Activated T-cell treated with anti-CD3 and anti-CD28 coated beads for 24 hours (primary cell): ENCODE measurements at places on chromosomes 16 and 17.

GRCh38 chr17:16875662-16876061, 96.3 kb downstream of the TNFRSF13B start:
- no peak for DNase-seq

GRCh38 chr17:15999974-16000827, 577 bp downstream of the TTC19 start:
- DNase-seq: no peak

- no peak for DNase-seq
Measured at GRCh38 chr16:50198802-50199403, 45.8 kb downstream of the TENT4B start.

- DNase-seq: no peak
Measured at GRCh38 chr17:77675816-77676215, 282.7 kb upstream of the TNRC6C start.

GRCh38 chr17:59561042-59561441, 4.4 kb upstream of the DHX40 start:
- DNase-seq: no peak

- no peak for DNase-seq
Measured at GRCh38 chr17:57004944-57005579, 27.1 kb downstream of the SCPEP1 start.

DNA sequence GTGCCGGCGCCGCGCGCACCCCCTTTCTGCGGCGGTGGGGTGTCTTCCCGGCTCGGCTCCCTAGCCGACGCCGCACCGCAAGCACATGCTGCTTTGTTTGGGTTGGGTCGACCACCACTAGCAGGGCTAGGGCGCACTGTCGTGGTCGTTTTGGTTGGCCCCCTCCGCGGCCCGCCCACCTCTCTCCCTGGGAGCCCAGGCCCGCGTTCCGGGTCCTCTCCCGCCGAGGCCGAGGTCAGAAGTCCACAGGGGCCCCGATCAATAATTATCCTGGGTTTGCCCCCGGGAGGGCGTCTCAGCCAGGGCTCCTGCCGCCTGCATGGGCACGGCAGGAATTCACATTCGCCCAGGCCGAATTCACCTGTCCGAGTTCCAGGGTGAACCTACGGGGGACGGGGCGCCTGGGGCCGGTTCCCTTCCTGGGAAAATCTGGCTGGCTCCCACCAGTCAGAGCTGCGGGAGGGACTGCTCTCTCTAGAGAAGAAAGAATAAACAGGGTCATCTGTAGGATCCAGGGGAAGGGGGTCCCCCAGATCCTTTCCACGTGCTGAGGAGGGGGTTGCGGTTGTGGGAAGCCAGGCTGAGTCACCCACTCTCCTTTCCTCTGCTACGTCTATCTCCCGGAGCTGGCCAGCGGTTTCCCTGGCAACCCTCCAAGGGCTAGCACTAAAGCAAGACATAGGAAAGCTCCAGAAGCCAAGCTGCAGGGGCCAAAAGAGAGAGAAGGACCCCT, 584 bp upstream of the STAT5B start:
- no peak for DNase-seq

DNA sequence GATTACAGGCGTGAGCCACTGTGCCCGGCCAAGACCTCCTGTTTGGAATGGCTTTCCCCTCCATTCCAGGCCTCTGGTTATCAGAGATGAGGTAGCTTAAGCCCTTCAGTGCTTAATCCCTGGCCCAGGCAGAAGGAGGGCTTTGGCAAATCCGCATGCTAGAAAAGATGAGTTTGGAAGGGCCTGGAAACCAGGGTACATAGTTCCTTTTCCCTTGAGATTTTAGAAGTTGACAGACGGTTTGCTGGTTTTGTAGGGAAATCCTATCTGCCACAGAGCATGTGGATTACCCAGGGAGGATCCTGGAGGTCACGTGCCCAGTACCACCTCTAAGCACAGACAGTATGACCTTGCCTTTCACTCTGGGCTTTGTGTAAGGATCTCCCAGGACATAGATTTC, 114.7 kb upstream of the CACNG3 start:
- no peak for DNase-seq

- no peak for DNase-seq
Measured at GRCh38 chr17:67353929-67354574, 12.3 kb downstream of the PSMD12 start.

DNA sequence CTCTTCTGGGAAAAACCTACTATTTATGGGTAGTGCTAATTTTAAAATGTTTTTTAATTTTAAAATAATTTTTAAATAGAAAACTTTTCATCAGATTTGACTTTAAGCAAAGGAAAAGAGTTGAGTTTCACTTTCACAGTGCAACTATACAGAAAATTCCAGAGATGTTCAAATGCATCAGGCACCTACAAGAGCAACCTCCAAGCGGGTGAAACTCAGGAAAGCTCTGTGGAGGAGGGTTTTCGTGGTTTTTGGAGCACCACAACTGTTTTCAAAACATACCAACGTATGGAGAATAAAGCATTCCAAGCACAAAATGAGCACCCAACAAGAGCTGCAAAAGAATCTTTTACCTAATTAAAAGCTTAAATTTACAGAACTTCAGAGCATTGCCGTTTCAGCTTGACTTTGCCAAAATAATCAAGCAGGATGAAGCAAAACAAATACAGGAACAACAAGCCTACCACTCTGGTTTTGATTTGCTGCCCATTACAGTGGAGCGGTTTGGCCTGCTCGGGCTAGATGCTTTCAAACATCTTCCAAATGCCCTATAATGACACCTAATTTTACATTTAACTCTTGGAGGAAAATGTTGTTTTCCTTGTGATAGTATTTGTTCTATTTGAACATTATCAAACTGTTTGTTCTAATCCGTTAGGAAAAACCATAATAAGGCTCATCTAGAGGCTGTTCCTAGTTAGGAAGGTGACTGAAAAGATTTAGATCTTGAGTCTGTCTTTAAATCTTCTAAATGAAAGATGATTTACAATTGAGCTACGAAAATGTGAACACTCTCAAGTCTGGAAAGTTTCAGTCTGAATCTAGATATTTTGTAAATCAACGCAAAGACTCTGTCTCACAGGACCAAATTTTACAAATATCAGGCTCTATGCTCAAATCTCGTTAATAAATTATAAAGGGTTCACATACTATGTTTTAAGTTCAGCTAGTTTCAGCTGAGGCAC, 34.5 kb downstream of the NACA2 start:
- no peak for DNase-seq

- DNase-seq: no peak
Measured at GRCh38 chr16:88914750-88915368, 48.4 kb upstream of the PABPN1L start.

DNA sequence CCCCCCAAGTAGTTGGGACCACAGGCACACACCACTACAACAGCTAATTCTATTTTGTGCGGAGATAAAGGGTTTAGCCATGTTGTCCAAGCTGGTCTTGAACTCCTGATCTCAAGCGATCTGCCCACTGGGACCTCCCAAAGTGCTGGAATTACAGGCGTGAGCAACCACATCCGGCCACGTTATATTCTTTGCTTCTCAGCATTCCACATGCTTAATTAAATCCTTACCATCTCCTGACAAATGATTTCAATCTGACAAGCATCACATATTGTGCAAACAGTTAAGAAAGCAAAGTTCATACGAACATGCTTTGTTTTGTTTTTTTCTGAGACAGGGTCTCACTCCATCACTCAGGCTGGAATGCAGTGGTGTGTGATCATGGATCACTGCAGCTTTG, 18.2 kb downstream of the HIGD1B start:
- DNase-seq: no peak

DNA sequence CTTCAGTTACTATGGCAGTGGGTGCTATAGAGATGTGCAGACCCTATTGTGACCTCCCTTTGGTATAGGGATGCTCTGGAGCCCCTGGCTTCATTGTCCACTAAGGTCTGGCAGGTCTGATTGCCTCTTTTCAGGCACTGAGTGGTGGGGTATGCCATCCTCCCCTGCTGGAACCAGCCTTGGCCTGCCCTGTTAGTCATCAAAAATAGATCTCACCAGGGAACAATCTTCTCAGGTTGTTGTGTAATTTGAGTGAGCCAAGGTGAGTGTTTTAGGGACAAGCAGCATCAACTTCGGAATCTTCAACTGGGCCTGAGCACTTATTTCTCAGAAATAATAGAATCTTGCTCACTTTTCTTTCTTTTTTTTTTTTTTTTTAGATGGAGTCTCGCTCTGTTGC, 19.6 kb downstream of the HMOX2 start:
- no peak for DNase-seq

- DNase-seq: no peak
Measured at GRCh38 chr16:73054498-73054812, 6.5 kb upstream of the ZFHX3 start.

- no peak for DNase-seq
Measured at GRCh38 chr17:17813055-17813724, 23.6 kb downstream of the SREBF1 start.

DNA sequence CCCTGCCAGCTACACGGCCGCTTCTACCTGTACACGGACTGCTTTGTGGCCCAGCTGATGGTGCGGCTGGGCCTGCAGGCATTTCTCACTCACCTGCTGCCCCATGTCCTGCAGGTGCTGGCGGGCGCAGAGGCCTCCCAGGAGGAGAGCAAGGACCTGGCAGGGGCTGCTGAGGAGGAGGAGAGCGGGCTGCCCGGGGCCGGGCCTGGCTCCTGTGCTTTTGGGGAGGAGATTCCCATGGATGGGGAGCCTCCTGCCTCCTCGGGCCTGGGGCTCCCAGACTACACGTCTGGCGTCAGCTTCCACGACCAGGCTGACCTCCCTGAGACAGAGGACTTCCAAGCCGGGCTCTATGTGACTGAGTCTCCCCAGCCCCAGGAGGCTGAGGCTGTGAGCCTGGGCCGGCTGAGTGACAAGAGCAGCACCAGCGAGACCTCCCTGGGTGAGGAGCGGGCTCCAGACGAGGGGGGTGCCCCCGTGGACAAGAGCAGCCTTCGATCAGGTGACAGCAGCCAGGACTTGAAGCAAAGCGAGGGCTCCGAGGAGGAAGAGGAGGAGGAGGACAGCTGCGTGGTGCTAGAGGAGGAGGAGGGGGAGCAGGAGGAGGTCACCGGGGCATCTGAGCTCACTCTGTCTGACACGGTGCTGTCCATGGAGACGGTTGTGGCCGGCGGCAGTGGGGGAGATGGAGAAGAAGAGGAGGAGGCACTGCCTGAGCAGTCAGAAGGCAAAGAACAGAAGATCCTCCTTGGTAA, 3.5 kb downstream of the WDR81 start:
- DNase-seq: no peak

DNA sequence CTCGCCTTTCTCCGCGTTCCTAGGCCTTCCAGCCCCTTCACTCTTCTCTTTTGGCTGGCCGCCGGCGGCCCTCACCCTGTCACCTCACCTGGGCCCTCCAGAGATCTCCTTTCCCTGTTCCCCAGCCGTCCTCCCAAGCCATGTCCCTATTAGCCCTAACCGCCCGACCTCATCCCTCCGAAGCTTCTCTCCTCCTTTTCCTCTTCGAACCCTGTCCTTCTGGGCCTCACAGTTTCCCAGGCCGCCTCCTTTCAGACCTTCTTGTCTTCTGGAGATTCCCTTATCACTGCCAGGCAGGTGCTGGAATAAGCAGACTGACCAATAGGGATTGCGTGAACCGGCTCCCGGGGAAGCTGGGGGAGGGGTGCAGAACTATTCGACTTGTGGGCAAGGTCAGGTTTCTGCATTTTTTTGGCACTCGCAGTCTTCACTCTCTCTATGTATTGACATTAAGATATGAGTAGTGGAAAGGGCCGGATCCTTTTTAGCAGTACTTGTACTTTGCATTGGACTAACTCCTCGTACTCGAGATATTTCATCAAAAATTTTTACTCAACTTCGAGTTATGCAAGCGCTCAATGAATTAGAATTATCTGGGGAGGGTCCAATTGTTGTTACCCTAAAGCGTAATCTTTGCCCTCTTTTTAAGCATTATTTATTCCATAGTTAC, 690 bp downstream of the RHOT1 start:
- DNase-seq: peak; percentile 9

DNA sequence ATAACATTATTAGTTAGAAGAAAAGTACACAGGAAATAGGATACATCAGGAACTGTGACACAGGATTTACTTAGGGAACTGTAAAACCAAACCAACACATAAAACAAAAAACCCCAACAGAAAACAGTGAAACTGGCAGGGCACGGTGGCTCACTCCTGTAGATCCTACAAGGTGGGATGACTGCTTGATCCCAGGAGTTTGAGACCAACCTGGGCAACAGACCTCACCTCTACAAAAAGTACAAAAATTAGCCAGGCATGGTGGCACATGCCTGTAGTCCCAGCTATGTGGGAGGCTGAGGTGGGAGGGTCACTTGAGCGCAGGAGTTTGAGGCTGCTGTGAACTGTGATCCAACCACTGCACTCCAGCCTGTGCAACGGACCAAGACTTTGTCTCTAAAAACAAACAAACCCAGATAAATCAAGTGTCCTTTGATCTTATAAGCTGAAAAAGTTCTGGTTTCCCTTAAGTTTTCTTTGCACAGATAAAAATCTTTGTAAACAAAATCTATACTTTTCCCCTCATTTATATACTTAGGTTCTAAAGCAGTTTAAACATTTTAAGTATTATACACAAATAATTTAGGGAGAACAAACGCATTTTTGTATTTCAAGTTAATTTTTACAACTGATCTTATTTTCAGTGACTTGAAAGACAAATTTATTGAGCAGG, 111.5 kb upstream of the TOB1 start:
- no peak for DNase-seq

DNA sequence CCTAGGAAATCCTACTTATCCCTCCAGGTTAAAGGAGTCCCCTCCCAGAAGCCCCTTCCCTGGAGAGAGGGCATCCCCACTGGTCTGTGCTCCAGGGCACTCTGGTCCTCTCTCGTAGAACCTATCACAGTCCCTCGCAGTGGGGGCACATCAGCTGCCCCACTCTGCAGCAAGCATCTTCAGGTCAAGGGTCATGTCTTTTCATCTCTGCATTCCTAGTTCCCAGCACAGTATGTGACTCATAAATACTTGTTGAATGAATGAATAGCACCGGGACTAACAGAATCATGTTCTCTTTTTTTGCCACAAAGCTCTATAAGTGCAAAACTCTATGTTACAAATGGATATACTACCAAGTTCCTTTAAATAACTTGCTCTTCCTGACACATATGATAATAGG, 36.0 kb downstream of the RNF157 start:
- DNase-seq: no peak

DNA sequence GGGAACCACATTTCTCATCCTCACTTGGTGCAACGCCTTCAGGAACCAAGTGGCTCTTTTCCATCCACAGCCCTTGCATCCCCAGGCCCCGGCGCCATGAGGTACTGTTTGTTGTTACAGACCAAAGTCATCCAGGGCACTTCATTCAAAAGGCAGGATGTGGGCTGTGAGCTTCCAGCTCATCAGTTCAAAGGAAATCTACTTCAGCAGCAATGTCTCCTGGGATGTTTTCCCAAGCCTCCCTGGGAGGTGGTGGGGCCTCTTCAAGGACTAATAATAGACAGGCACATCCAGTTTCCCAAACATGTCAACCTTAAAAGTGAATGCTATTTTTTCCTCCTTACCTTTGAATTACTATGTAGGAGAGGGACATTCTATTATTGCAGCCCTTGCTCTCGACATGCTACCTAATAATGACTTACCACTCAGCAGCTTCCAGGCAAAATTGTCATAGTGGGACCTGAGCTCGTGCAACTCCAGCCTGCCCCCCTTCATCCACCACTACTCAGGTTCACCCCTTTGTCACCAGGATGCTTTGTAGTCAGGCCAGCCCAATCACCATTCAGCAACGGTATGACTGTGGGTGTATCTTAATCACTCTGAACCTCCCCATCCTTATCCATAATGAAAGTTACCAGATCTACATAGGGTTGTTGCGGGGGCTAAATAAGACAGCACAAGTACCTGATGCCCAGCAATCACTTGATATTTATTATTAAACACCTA, 1.7 kb upstream of the PRKCB start:
- no peak for DNase-seq
